NCI-H524 treated with DMSO at 0.1 percent for 48 hours (cell line): ENCODE measurements at places on chromosomes 3 and 15.

DNA sequence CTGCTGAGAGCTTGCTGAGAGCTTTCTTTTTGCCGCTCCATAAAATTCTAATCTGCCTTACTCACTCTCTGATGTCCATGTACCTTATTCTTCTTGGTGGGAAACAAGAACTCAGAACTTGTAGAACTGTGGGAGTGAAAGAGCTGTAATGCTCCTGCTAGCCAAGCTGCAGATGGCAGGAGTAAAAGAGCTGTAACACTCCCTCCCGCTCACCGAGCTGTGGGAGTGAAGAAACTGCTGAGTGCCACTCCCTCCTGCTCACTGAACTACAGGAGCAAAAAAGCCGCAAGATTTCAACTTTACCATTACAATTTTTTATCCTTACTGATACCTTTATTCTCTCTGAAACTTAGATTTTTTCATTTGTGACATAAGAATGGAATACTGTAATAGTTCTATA, 199.1 kb downstream of the SI start:
- no peak for DNase-seq

DNA sequence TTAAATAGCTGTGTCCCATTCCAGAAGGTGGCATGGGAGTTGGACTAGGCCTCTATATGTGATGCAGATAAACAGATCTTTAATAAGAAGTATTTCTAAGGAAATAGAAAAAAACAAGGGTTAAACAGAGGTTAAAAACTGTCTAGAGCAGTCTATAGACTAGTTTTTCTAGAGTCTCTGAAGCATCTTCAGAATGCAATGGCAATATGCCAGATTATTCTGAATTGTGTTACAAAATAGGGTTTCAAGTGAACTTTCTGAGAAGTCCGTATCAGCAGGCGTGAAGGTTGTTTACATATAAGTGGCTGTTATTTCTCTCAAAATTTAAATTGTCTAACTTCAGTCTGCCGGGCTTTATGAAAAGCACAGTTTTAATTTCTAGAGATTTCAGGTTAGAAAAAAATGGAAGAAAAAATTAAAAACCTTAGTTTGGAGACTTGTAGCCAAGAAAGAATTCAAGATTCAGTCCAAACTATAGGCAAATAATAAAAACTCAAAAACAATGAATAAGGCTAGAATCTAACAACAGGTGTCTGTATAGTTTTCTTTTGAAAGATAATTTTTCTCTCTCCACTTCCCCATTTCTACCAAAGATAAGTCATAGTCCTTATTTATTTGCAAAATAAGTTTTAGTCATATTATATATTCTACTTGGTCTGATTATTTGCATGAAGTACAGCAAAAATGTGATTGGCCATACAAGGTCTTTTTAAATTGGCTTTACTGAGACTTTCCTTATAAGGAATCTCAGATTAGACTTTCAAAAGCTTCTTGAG, 55.2 kb downstream of the OSTN start:
- no peak for DNase-seq

GRCh38 chr3:58260261-58260731, 22.7 kb downstream of the ABHD6 start:
- no peak for DNase-seq

DNA sequence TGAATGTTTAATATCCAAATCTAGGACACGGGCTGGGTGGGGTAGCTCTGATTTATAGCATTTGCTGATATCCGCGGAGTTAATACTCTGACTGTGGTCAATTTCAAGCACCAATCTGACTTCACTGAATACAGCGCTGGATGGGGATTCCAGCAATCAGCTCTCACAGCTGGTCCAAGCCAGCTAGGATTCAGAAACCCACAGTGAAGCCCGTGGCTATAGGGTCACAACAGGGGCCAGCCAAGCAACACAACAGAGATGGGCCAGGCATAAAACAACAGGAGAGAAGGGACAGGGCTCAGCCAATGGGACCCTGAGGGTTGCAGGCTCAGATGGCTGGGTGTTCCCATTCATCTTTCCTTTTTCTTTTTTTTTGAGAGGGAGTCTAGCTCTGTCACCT, 5.4 kb upstream of the LMAN1L start:
- no peak for DNase-seq

GRCh38 chr3:179100652-179101051, 29.0 kb upstream of the ZMAT3 start:
- DNase-seq, result no peak

GRCh38 chr3:68977486-68978167, 35.9 kb downstream of the EOGT start:
- no peak for DNase-seq

DNA sequence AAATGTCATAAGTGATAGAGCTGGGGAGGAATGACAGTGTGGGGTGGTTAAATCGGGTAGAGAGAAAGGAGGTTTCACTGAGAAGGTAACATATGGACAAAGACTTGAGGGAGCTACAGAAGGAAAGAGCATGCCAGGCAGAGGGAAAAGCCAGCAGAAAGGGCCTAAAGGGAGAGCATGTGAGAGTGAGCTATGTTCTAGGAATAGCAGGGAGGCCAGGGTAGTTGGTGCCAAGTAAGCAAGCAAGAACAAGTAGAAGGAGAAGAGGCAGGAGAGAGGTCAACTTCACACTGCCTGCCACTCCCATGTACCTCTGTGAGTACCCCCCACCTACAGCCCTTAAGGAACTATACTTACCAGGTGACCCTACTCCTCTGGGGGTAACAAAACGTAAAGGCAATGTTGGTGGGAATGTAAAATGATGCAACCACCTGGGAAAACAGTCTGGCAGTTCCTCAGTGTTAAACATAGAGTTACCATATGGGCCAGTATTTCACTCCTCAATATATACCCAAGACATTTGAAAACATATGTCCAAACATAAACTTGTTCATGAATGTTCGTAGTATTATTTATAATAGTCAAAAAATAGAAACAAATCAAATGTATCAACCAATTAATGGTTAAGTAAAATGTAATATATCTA, 67.6 kb downstream of the SFMBT1 start:
- no peak for DNase-seq

GRCh38 chr3:19559724-19560442, 374.1 kb downstream of the EFHB start:
- DNase-seq, result no peak

- no peak for DNase-seq
These were observed 120.0 kb upstream of the C15orf61 start for GRCh38 chr15:67400890-67401289.

GRCh38 chr3:16460273-16460672, 53.2 kb downstream of the RFTN1 start:
- no peak for DNase-seq

DNA sequence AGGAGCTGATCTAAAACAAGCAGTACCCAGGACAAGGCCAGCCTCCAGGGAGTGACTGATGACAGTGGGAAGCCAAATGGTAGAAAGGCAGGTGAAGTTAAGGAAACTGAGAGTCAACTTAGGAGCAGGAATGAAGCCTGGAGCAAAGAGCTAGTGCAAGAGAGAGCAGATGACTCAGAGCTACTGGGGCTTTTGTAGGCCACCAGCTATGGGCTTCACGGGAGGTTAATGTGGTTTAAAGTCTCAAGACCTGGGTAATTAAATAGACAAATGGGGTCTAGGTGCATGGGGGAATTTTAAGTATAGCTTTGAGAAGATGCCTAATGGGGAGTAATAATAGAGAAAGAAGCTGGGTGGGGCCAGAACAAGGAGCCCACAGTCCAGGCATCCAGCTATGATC, 3.1 kb downstream of the CD86 start:
- DNase-seq, result no peak

GRCh38 chr3:21790466-21790865, 39.5 kb upstream of the ZNF385D start:
- no peak for DNase-seq

GRCh38 chr3:67077656-67078055, 79.5 kb downstream of the KBTBD8 start:
- no peak for DNase-seq

DNA sequence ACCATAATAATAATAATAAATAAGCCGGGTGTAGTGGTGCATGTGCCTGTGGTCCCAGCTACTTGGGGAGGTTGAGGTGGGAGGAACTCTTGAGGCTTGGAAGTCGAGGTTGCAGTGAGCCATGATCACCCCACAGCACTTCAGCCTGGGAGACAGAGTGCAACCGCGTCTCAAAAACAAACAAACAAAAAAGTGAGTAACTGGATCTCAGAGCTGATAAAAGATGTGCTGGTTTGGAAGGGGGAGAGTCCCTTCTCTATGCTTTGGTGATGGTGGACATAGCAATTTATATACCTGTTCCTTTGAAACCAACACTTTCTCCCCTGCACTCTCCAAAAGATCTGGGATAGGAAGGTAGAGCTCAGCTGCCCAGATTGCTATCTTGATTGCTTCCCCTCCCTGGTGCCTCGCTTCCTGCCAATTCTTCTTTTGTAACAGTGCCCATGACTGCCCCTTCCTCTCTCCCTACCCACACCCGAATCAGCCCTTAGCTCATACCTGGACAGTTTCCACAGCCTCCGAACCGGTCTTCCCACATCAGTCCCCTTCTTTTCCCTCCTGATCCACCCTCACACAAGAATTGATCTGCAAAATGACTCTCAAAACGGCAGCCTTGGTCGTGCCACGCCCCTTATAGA, 55.1 kb upstream of the UBE2E1 start:
- DNase-seq, result no peak

GRCh38 chr3:73413619-73414018, 211.1 kb downstream of the PDZRN3 start:
- no peak for DNase-seq

- DNase-seq, result no peak
These were observed 3.3 kb upstream of the ACTR8 start for GRCh38 chr3:53885239-53885638.

DNA sequence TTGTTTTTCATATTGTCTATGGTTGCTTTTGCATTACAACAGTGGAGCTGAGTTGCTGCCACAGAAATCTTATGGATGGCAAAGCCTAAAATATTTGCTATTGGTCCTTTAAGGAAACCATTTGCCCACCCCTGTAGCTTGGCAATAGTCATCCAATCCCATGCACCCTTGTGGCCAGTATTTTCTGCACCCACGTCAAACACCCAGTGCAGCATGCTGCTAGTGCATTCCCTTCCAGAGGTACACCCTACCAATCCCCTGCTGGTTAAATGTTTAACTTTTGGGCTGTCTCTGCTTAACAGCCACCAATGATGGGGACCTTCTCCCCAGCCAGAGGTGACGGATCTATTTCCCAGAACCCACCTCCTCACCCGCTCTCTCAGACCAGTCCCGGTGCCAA, 23.8 kb upstream of the SLC6A11 start:
- no peak for DNase-seq

- DNase-seq, result no peak
These were observed 266.8 kb downstream of the ABHD5 start for GRCh38 chr3:43957553-43957952.

DNA sequence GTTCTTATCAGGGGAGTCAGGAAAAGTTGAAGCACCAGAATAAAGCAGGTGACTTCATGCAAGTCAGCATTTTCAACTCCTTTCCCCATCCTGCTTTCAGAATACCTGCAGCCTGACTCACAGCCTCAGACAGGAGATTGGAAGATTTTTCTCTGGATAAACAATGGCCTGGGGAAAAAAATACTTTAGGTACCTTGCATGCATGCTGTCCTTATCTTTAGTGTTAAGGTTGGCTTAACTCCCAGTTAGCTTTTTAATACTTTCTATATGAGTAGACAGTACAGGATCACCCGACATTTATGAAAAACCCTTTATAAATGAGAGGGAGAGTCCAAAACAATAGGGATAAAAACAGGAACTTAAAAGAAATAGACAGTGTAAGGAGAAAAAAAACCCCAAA, 53.6 kb downstream of the PAK2 start:
- DNase-seq, result no peak

- no peak for DNase-seq
These were observed 3.6 kb downstream of the FOXP1 start for GRCh38 chr3:71579935-71580406.

DNA sequence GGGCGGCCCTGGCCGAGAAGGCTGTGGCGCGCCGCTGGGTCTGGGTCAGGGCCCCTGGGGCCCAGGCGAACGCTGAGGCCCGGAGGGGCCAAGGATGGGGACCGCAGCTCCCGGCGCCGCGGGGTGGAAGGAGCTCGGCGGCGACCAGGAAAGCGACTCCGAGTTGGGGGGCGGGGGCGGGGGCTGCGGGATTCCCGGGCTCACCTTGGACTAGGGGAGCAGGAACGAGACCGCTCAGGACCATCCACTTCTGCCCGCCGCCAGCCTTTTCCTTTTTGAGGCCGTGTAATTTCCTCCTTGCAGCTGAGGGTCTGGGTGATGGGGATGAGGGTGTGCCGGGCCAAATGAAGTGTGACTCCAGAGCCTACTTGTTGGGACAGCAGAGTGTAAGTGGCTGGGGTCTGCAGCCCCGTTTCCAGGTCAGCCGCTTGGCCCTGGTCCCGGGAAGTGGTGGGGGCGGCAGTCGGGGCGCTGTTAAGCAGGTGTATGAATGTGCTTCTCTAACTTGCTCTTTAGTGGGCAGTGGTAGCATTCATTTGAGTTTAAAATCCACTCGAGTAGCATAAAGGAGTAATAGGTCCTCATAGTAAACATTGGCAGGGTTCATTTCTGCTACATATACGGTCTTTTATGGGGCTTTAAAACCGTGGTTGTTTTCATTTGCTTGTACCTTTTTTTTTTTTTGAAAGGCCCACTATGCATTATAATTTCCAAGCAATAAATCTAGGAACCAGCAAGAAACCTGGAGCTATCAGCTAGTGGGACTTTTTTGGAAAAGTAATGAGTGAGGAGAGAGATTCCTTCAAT, 717 bp downstream of the PXK start:
- DNase-seq, result no peak

DNA sequence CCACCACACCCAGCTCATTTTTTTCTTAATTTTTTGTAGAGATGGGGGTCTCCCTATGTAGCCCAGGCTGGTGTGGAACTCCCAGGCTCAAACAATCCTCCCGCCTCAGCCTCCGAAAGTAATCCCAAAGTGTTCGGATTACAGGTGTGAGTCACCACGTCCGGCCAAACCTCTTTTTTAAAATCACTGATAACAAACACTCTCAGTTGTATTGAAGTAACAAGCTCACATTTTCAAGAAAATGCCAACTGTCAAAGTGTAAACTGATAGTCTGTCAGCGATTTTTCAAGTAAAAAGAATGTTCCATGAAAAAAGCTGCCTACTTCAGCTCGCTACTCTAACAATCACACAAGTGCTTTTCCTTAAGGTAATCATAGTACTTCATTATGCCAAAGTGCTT, 33.4 kb downstream of the UBXN7 start:
- no peak for DNase-seq

DNA sequence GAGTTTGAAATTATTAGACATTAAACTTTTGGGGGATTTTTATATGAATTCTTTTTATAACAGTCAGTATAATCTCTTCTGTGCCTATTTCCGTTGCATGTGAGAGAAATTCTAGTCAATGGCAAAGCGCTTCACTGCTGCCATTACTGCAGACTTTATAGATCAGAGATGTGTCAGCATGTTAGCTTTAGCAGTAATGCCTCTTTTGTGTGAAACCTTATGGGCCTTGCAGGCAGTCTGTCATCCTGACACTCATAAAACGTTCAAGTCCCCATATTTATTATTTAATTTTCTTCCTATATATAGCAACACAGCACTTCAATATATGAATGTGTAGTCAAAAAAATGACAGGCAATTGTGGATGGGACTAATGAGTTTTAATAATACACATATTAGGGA, 191.0 kb downstream of the NLGN1 start:
- no peak for DNase-seq

- no peak for DNase-seq
These were observed 29.3 kb downstream of the SCN5A start for GRCh38 chr3:38620236-38620635.
